CD4-positive, CD25-positive, alpha-beta regulatory T cell (primary cell): ENCODE measurements at places on chromosomes 2 and 18. TPM values are rescaled to one million over a fixed set of nuclear protein-coding genes. Genes with fewer than 3 reads are reported as not detected.

GRCh38 chr2:197908990-197909776 lies 104.8 kb downstream of the PLCL1 start:
- no peaks in the 10 kb centered on the region for H3K27me3 ChIP-seq
- no peak overlapping the region for H3K4me3 ChIP-seq
- peaks cover 7% of the 10 kb centered on the region for H3K4me1 ChIP-seq

Gene ITGB6
- polyA plus RNA-seq: not detected

DNA sequence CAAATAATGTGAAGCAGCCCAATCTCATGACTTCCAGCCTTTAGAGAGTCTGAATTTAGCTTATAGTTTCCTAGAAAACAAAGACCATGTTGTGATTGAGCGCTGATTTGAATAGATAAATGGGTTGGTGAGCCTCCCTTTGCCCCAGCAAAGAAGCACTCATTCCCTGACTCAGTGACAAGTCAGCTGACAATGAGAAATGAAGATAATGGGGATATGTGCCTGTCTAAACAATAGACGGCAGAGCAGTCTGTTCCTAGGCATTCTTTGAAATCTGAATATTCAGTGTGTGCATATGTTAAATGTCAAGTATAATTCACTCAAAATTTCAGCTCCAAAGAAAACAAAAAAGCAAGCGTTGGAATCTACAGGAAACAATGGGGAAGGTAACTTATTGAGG lies 34.8 kb upstream of the LINC00305 start:
- no peak overlapping the region for H3K4me3 ChIP-seq
- no peaks in the 10 kb centered on the region for H3K36me3 ChIP-seq
- H3K27ac ChIP-seq: no peak overlapping the region
- no peaks in the 10 kb centered on the region for H3K27me3 ChIP-seq

DNA sequence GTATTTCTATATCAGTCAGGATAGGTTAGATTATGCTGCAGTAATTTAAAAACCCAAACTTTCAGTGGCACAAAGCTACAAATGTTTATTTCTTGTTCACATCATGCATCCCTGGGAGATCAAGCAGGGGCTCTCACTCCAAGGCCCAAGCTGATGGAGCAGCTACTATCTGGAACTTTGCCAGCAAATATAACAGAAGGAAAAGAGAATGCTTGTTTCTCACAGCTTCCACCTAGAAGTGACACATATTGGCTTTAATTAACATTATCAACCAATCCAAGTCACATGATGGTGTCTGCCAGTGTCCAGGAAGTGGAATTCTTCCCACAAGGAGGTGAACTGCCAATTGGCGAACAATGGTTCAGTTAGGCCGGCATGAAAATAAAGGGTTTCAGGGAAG lies 306.9 kb downstream of the BCL11A start:
- no peaks in the 10 kb centered on the region for H3K27me3 ChIP-seq
- H3K4me3 ChIP-seq: no peak overlapping the region
- DNase-seq: no peak
- H3K27ac ChIP-seq: no peak overlapping the region
- no peaks in the 10 kb centered on the region for H3K36me3 ChIP-seq
- no peaks in the 10 kb centered on the region for H3K4me1 ChIP-seq

- no peak overlapping the region for H3K27ac ChIP-seq
- no peak for DNase-seq
- peaks cover 9% of the 10 kb centered on the region for H3K4me1 ChIP-seq
- peaks cover 34% of the 10 kb centered on the region for H3K27me3 ChIP-seq
- H3K4me3 ChIP-seq: no peak overlapping the region
- H3K36me3 ChIP-seq: no peaks in the 10 kb centered on the region
Measured at GRCh38 chr2:98936353-98937351, 627 bp upstream of the CRACDL start.

DNA sequence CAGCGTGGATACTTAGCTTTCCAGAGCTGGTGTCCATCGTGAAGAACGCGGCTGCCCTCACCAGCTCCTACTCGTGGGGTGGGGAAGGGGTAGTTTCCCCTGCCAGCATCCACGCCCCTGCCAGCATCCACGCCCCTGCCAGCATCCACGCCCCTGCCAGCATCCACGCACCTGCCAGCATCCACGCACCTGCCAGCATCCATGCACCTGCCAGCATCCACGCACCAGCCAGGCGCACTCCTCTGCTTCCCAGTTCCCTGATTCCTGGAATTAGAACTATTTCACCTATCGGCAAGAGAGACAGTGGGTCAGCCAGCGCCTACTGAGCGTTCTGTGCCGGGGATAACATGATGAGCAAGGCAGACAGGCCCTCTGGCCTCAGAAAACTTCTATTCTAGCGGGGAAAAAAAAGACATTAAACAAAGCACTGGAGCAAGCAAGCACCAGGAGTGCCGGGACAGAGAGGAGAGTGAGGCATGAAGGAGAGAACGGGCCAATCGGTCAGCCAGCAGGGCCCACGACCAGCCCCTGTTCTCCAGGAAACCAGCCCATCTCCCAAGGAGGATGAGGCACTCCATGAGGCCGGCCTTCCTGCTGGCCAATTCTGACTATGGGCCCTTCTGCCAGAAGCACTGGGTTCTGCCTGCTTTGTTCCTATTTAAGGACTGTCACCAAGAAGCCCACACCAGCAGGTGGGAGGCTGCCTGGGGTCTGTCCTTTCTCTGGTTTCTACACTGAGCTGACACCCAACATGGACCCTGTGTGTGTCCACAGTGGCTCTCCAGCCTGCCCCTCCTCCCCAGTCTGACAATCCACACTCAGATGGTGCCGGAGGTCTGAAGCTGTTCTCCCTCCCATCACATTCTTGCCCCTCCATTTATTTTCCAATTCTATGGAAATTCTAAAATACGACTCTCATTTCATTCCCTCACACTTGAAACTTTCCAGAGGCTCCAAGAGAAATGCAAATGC lies 78.4 kb upstream of the SALL3 start:
- no peaks in the 10 kb centered on the region for H3K27me3 ChIP-seq
- no peak for DNase-seq
- no peak overlapping the region for H3K27ac ChIP-seq
- no peaks in the 10 kb centered on the region for H3K36me3 ChIP-seq
- no peak overlapping the region for H3K4me3 ChIP-seq

- H3K4me1 ChIP-seq: no peaks in the 10 kb centered on the region
- H3K27ac ChIP-seq: no peak overlapping the region
- no peak for DNase-seq
- H3K4me3 ChIP-seq: no peak overlapping the region
- H3K36me3 ChIP-seq: no peaks in the 10 kb centered on the region
- H3K27me3 ChIP-seq: no peaks in the 10 kb centered on the region
Measured at GRCh38 chr18:10930076-10930475, 219.3 kb downstream of the PIEZO2 start.

- peaks cover 11% of the 10 kb centered on the region for H3K36me3 ChIP-seq
- no peak overlapping the region for H3K27ac ChIP-seq
- peaks cover 6% of the 10 kb centered on the region for H3K4me1 ChIP-seq
- no peaks in the 10 kb centered on the region for H3K27me3 ChIP-seq
- DNase-seq: no peak
Measured at GRCh38 chr2:18552351-18553077, 7.9 kb downstream of the RDH14 start.

Gene DNER
- not detected for polyA plus RNA-seq

- no peak overlapping the region for H3K4me3 ChIP-seq
- H3K4me1 ChIP-seq: no peaks in the 10 kb centered on the region
- DNase-seq: no peak
- no peaks in the 10 kb centered on the region for H3K27me3 ChIP-seq
Measured at GRCh38 chr2:212912445-212913103, 238.8 kb downstream of the IKZF2 start.

Gene EIF4E2
- polyA plus RNA-seq: 102 TPM

Gene EN1
- polyA plus RNA-seq: not detected

Gene GAREM1
- not detected for polyA plus RNA-seq

DNA sequence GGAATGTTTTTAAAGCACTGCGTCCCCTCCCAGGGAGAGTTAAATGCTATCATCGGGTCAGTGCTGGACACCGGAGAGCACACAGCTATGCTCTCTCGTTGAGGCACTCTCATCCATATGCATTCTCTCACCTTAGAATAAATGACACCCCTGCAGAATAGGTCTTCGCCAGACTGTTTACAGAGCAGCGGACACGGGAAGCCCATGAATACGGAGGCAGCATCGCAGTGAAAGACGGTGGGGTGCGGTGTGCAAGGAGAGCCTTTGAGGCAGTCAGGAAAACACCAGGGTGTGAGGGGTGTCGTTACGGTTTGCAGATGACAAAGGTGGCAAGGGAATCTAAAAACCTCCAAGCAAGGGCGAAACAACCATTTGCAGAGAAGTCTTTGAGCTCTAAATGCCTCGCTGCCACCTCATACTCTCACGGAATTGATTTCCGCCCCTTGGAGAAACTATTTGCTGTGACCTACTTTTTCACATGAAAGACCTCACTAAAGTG lies 169.2 kb upstream of the FHL2 start:
- H3K4me3 ChIP-seq: peak overlapping the region; percentile 32
- DNase-seq: peak; percentile 26
- H3K36me3 ChIP-seq: no peaks in the 10 kb centered on the region
- H3K27me3 ChIP-seq: peaks cover 4% of the 10 kb centered on the region
- no peak overlapping the region for H3K27ac ChIP-seq

Gene SOX11
- polyA plus RNA-seq: not detected

- H3K36me3 ChIP-seq: no peaks in the 10 kb centered on the region
- H3K27ac ChIP-seq: no peak overlapping the region
- H3K4me3 ChIP-seq: no peak overlapping the region
- no peak for DNase-seq
- H3K4me1 ChIP-seq: no peaks in the 10 kb centered on the region
Measured at GRCh38 chr2:5911718-5912117, 219.5 kb downstream of the SOX11 start.
